Posterior cingulate gyrus (tissue), 11 donors: ENCODE measurements at places on chromosomes 11 and 22.
A peak's percentile ranks its signal among the peaks of the same experiment; 100 is the strongest.

- no peak for DNase-seq
Measured at GRCh38 chr11:121439337-121439736, 12.8 kb upstream of the SORL1 start.

GRCh38 chr11:67382276-67383136 lies 9.1 kb upstream of the CLCF1 start:
- DNase-seq: peak; percentile 71

GRCh38 chr11:73325036-73325981 lies 17.2 kb downstream of the ARHGEF17 start:
- DNase-seq: no peak

DNA sequence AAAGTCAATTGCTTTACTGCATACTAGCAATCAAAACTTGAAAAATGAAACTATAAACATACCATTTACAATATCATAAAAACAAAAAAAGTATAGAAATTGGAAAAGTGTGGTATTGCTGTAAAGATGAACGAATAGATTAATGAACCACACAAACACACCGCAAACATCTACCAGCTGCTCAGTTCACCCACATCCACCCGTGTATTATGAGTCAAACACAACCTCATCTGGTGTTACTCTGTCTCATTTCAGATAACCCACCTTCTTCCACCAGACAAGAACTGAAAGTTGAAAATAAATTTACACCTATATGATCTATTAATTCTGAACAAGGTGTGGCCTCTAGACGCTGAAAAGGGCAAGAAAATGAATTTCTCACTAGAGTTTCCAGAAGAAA lies 53.3 kb downstream of the BLID start:
- no peak for DNase-seq

DNA sequence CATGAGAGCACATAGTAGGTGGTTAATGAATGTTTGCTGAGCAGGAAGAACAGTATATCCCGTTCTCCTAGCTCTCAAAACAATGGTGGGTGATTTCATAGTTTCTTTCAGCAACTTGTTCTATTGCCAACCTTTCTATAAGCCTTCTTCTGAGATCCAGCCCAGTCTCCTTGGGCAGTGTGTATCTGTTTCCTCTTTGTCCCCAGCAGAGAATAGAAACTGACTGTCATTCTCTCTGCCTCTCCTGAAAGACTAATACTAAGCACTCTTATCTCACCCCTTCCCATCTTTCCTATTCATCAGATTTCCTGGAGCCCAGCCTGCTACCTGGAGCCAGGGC lies 272.9 kb downstream of the ST3GAL4 start:
- DNase-seq: no peak

DNA sequence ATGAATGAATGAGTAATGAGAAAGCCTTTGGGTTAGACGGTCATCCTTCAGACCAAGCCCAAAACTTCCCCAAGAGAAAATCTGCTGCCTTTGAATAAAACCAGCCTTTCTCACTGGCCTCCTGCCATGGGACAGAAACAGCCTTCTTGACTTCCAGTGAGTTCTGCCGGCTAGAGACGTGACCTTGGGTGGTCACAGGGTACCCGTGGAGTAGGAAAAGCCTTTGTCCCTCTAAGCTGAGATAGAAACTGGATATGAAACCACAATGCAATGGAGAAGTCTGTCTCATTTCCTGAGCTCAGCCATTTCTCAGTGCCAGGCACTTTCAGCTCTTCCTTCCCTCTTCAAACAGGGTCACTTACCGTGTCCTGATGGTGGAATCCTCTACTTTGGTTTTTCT lies 21.2 kb upstream of the YWHAH start:
- DNase-seq: no peak

GRCh38 chr22:29306835-29307595 lies 565 bp downstream of the GAS2L1 start:
- peak; percentile 79 for DNase-seq

GRCh38 chr11:23377909-23378308 lies 517.6 kb upstream of the CCDC179 start:
- no peak for DNase-seq

GRCh38 chr11:108929241-108929640 lies 264.4 kb downstream of the DDX10 start:
- DNase-seq: no peak

- DNase-seq: no peak
Measured at GRCh38 chr22:48054596-48054995, 1292.1 kb downstream of the TBC1D22A start.

DNA sequence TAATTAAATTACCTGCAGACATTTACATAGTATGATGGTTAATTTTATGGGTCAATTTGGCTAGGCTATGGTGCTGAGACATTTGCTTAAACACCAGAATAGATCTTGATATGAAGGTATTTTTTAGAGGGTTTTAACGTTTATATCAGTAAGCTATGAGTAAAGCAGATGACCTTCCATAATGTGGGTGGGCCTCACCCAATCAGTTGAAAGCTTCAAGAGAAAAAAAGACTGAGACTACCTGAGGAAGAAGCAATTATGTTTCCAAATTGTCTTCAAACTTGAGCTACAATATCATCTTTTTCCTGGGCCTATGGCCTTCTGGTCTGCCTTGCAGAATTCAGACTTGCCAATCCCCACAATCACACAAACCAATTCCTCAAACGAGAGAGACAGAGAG lies 498.8 kb upstream of the API5 start:
- DNase-seq: no peak
